ENCODE measurements at places on chromosomes 12 and 14. TPM values are rescaled to one million over a fixed set of nuclear protein-coding genes. Genes with fewer than 3 reads are reported as not detected.

LRIG3 gene
- 97.8 TPM for total RNA-seq

ZFHX2 gene
- total RNA-seq, result under 0.01 TPM

RERG gene
- total RNA-seq, result not detected

TAS2R13 gene
- total RNA-seq, result 0.48 TPM

GALNT6 gene
- total RNA-seq, result 61.9 TPM

TMEM117 gene
- total RNA-seq, result 7.2 TPM

ERP27 gene
- total RNA-seq, result not detected

KIF5A gene
- total RNA-seq, result under 0.01 TPM

BDKRB1 gene
- total RNA-seq, result 3.6 TPM

HSPA2 gene
- 3.4 TPM for total RNA-seq

GLIPR1 gene
- total RNA-seq, result 34.5 TPM

PROX2 gene
- not detected for total RNA-seq

KLHDC1 gene
- 0.72 TPM for total RNA-seq

PTPRQ gene
- not detected for total RNA-seq

DACT1 gene
- not detected for total RNA-seq

DPPA3 gene
- not detected for total RNA-seq

Measured in tracheal epithelial cell (primary cell).